ENCODE measurements at places on chromosomes 2 and 18.

DNA sequence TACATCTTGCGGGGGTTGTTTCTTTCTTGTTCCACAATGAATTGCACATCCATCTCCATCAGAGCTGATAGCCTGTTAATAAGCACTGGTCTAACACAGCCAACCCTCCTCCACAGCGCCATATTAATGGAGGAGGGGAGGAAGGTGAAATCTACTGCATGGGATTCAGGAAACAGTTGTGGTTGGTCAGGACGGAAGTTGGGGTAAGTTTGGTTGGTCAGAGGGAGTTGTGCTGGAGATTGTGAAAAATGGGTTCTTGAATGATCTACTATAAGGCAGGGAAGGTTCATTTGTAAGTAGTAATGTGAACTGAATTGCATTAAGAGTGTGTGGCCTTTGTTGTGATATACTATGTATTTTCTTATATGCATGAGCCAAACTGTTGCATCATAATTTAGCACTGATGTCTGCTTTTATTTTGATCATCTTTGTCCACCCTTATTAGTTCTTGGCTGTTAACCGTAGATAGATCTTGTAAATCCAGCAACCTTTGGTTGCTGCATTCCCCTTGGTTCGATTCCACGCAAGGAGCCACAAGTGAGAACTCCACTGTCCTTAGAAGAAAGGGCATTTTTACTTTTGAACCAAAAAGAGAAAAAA is 150.6 kb upstream of the MAPRE2 start:
- no peak for DNase-seq

DNA sequence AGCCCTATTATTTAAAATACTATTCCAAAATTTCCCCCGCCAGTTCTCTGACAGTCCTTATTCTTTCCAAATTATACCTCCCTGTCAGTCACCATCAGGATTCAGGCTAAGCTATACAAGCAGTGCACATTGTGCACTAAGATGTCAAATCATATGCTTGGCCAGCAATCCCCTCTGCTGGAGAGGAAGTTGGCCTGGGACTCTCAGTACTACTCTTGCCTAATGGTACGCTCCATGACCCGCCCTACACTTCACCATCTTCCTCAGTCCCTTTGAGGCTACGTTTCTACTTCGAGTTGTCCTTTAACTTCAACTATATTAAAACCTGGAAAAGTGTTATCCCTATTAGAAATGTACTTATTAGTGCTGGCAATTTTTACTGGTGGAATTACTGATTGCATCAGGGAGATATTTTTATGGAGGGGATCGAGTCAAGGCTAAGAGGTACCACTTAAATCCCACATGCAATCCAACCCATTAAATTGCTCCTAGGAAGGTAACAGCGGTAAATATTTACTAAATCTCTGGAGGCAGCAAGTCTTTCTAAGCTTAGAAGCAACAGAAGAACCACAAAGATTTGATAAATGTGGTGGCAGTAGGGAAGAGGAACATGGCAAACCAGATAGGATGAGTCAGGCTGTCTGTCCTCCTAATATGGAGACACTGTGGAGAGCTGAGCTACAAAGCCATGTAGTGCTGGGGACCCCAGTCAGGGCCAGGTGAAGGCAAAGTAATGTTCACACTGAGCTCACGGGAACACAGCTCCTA is 2.7 kb downstream of the USP40 start:
- no peak for DNase-seq

- DNase-seq: no peak
Observed at GRCh38 chr2:231361701-231362554, 33.6 kb upstream of the B3GNT7 start.

DNA sequence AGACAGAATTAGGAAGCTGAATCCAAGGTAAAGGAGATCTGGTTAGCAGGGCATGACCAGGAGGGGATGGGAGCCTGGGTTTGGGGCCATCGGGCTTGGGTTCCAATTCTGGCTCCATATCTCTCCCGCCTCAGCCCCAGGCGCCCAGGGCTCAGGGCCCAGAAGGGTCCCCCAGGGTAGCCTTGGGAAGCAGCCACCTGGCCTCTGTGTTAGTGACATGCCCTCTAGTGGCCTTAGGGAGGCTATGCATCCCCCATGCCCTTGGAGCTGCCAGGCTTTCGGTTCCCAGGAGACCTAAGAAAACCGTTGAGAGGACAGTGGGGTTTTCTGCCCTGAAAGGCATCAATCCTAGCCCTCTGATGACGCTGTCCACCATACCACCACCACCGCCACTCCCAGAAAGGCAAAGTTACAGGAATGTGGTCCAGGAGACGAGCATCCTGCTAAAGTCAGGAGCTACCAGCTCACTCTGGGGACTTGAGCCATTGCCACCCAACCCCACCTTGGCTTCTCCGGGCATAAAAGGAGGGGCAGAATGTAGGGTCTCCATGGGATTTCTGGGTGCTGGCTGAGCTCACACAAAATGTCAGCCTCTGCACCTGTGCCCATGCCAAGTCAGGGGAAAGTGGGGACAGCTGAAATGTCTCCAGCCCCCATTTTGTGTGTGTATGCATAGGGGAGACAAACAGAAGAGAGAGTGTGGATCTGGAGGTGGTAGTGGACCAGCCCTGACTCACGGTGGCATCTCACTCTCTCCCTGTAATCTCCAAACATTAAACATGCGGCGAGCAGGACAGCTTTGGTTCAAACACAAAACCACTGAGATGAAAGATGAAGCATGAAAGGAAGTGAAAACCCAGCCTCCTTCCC is 56.5 kb downstream of the EMX1 start:
- peak; percentile 40 for DNase-seq

DNA sequence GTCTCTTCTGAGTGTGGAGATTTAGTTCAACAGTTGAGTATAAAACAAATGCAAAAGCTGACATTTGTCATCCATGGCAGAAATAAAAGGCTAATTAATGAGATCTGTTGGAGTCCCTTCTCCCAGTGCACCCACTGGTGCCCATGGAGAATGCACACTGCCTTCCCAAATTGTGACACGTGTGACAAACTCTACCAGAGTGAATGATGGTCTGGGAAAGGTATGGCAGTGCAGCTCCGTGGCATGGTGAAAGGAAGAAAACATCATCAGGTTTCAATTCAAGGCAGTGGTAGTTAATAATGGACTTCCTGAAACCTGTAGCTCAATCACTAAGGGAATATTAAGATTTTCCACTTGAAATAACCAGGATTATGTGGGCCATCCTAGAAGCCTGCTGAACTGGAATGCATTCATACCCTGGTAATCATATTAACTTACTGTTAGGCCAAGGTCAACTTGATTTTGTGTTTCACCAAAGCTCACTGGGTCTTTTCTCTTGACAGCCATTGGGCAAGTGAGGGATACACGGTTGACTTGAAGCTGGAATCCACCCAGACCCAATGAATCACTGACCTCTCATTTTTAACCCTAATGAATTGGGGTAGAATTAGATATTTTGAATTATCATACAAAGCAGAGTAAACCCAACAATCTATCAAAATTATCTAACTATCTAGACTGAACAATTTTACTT is 167.6 kb downstream of the AFF3 start:
- DNase-seq: no peak

Data from CD4-positive, alpha-beta T cell treated with Interleukin-6 for 4 hours (primary cell).